Esophagus muscularis mucosa (tissue), 4 donors: ENCODE measurements at places on chromosomes 16 and 17. TPM values are rescaled to one million over a fixed set of nuclear protein-coding genes. Genes with fewer than 3 reads are reported as not detected.

The FA2H gene
- total RNA-seq, result 0.52 TPM

GRCh38 chr16:4859190-4859899 is 12.1 kb downstream of the UBN1 start:
- H3K4me1 ChIP-seq, result peaks cover 11% of the 10 kb centered on the region
- H3K27me3 ChIP-seq, result no peaks in the 10 kb centered on the region
- H3K4me3 ChIP-seq, result no peak overlapping the region
- H3K27ac ChIP-seq, result peak overlapping the region; percentile 24
- peaks cover 71% of the 10 kb centered on the region for H3K36me3 ChIP-seq

- H3K36me3 ChIP-seq, result peaks cover 39% of the 10 kb centered on the region
- DNase-seq, result no peak
- H3K27me3 ChIP-seq, result no peaks in the 10 kb centered on the region
- H3K4me3 ChIP-seq, result peak within 1 kb of the TSS; percentile 76
- H3K4me1 ChIP-seq, result peaks cover 59% of the 10 kb centered on the region
- peak within 1 kb of the TSS; percentile 95 for H3K27ac ChIP-seq
These were observed at the start of gene TLCD1 for GRCh38 chr17:28726226-28726626. Gene TLCD1, minus strand, starts transcription at chr17:28726233. Its CDS starts 136 bp downstream, at chr17:28726097.

The CRK gene
- 102 TPM for total RNA-seq

The DPEP3 gene
- 0.17 TPM for total RNA-seq

The CFAP119 gene
- total RNA-seq, result 0.42 TPM
